ENCODE measurements at places on chromosomes 5 and 9. TPM values are rescaled to one million over a fixed set of nuclear protein-coding genes. Genes with fewer than 3 reads are reported as not detected.

LRRTM2 gene
- total RNA-seq, result 0.57 TPM

MACROH2A1 gene
- total RNA-seq, result 118 TPM

NUTM2G gene
- not detected for total RNA-seq

ECSCR gene
- 0.14 TPM for total RNA-seq

PALM2AKAP2 gene
- 9.7 TPM for total RNA-seq

SCGB3A2 gene
- total RNA-seq, result not detected

FAM221B gene
- total RNA-seq, result not detected

PTCH1 gene
- total RNA-seq, result 2.0 TPM
